Activated naive CD8-positive, alpha-beta T cell treated with anti-CD3 and anti-CD28 coated beads, Interleukin-2, amount 10 ng/mL, durations not matched to agents 7 days and 5 days (primary cell): ENCODE measurements at places on chromosomes 7 and 10. TPM values are rescaled to one million over a fixed set of nuclear protein-coding genes. Genes with fewer than 3 reads are reported as not detected.

HOXA4 gene
- total RNA-seq = 0.17 TPM

- H3K4me3 ChIP-seq = no peak overlapping the region
- H3K4me1 ChIP-seq = no peaks in the 10 kb centered on the region
- no peaks in the 10 kb centered on the region for H3K27me3 ChIP-seq
- DNase-seq = no peak
These were observed 136.2 kb upstream of the CTBP2 start for GRCh38 chr10:125296598-125296997.

DNA sequence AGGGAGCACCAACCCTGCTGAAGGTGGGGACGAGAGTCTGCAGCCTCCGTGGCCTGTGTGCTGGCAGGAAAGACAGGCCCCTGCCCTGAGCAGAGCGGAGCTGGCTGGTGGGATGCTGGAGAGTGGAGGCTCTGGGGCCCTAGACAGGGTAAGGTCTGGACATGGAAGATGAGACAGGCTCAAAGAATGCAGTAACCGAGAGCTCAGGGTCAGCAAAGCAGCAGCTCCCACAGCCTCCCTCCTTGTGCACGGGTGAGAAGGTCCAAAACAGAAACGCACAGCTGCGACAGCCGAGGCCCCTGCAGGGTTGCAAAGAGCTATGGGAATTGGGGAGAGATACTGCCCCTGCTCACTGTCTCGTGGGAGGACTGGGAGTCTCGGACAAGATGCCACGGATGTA lies 80.5 kb downstream of the TNS3 start:
- no peak overlapping the region for H3K27ac ChIP-seq
- DNase-seq = no peak
- H3K4me1 ChIP-seq = no peaks in the 10 kb centered on the region
- H3K27me3 ChIP-seq = peaks cover 2% of the 10 kb centered on the region
- no peaks in the 10 kb centered on the region for H3K36me3 ChIP-seq

GRCh38 chr10:95906677-95907455 lies 909 bp upstream of the CC2D2B start:
- peak overlapping the region; percentile 88 for H3K4me3 ChIP-seq
- peaks cover 4% of the 10 kb centered on the region for H3K36me3 ChIP-seq
- peak overlapping the region; percentile 71 for H3K27ac ChIP-seq
- peak; percentile 37 for DNase-seq

- no peaks in the 10 kb centered on the region for H3K4me1 ChIP-seq
- H3K27ac ChIP-seq = no peak overlapping the region
- H3K4me3 ChIP-seq = no peak overlapping the region
- H3K36me3 ChIP-seq = no peaks in the 10 kb centered on the region
- DNase-seq = no peak
- H3K27me3 ChIP-seq = no peaks in the 10 kb centered on the region
These were observed 193.4 kb downstream of the CACNB2 start for GRCh38 chr10:18333621-18334020.

DNA sequence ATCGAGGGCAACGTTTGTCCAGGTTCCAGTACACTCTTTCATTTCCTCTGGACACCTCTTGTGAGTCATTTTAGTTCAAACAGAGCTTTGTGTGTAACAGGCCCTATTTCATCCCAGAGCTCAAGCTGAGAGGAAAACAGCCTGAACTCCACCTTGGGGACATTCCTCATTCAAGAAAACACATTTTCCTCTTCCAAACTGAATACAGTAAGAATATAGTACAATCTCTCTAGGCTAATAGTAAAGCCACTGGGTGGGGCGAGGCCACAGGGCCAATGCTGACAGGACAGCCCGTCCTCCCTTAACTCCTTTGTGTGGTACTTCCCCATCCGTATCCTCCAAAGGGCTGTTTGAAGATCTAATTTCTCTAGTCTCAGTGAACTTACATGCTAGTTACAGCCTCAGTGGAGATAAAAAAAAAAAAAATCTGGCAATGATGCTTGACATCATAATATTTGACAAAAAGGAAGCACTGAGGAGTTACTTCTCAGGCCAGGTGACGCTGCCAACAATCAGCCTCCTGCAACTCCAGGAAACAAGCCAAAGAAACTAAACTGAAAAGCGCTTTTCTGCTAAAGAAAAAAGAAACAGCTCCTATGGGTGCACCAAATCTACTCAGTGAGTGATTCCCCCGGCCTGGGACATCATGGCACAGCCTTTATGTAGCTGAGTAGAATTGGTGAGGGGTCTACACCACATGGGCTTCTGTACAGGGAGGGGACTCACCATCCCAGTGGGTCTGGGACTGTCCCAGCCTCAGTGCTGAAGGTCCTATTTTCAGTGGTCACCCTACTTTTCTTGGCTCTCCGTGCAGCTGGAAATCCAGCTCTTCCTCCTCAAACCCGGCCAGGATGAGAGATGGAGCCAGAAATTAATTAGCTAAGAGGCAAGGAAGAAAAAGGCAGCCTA lies 238.2 kb upstream of the NEBL start:
- H3K36me3 ChIP-seq = no peaks in the 10 kb centered on the region
- no peak overlapping the region for H3K27ac ChIP-seq
- no peak overlapping the region for H3K4me3 ChIP-seq

- no peaks in the 10 kb centered on the region for H3K36me3 ChIP-seq
- peaks cover 8% of the 10 kb centered on the region for H3K4me1 ChIP-seq
- no peak overlapping the region for H3K27ac ChIP-seq
- H3K4me3 ChIP-seq = no peak overlapping the region
- DNase-seq = no peak
These were observed 48.8 kb downstream of the SH3PXD2A start for GRCh38 chr10:103806395-103807187.
